ENCODE measurements at places on chromosomes 2 and 18. TPM values are rescaled to one million over a fixed set of nuclear protein-coding genes. Genes with fewer than 3 reads are reported as not detected.
A peak's percentile ranks its signal among the peaks of the same experiment; 100 is the strongest.

GRCh38 chr2:221750316-221750715 is 178.2 kb upstream of the EPHA4 start:
- DNase-seq = no peak

DNA sequence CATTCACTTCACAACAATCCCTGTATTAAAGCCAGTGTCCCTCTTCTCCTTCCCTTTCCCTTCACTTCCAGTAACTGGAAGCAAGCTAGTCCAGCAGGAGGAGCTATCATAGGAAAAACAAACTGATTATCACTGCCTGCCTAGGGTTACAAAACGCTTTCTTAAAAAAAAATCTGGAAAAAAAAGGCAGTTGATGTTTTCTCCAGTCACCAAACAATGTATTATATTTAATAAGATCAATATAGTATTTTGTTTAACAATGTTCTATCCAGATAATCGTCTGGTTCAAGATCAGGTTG is 78.8 kb upstream of the ITGB6 start:
- no peak for DNase-seq

GRCh38 chr2:111908578-111908977 is 10.2 kb downstream of the MERTK start:
- DNase-seq = no peak

DNA sequence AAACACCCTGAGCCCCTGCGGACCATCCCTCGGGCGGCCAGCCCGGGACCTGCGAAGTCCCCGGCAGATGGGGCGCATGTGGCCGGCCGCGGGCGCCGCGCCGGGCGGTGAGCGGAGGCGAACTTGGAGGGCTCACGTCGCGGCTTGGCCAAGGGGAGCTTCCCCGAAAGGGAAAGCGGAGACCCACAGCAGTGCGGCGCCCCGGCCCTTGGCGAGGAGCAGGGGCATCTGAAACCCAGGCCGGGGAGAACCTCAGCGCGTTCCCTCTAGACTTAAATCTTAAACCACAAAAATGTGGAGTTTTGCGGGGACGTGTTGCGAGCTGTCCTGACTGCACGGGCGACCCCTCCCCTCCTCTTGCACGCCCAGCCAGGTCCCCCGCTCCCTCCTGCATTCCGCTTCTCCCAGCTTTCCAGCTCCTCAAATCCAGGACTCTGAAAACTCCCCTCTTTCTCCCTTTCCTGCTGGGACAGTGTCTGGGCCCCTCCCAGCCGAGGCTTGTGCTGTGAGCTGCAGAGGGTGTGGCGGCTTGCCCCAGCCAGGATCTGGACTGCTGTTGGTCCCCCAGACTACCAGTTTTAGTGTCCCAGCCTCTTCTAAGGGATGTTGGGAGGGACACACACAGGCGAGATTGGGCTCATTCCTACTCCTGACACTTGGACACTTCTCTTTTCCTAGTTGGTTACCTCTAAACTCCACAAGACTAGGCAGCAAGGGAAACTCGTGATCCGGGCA is 1.3 kb downstream of the FMNL2 start:
- peak; percentile 63 for DNase-seq

- DNase-seq = no peak
These were observed 34.5 kb upstream of the TSPYL6 start for GRCh38 chr2:54290356-54291025.

DNA sequence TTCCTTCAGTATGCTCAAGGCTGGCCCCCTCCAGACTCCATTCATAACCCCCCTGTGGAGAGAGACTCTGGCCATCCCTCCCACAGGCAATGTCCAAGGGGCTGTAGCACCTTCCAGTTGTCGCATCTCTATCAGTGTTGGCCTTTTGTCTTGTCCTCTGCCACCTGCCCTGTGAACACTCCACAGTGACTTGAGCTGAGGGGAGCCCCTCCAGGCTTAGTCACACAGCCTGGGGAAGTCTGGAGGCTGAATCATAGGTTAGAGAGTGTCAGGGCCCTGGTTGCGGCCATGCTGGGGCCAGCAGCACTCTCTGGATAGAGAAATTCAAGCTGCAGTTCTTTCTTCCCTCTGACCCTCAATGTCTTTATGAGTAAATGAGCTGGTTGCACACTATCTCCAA is 64.7 kb downstream of the GYPC start:
- no peak for DNase-seq

GRCh38 chr2:233676046-233676445 is 4.3 kb downstream of the UGT1A9 start:
- no peak for DNase-seq

- no peak for DNase-seq
These were observed 132.2 kb downstream of the TSN start for GRCh38 chr2:121887513-121888188.

The RTP5 gene
- not detected for polyA plus RNA-seq

Data from adrenal gland (tissue), 19 donors.